RPMI7951 (cell line): ENCODE measurements at places on chromosomes 6 and 20.

DNA sequence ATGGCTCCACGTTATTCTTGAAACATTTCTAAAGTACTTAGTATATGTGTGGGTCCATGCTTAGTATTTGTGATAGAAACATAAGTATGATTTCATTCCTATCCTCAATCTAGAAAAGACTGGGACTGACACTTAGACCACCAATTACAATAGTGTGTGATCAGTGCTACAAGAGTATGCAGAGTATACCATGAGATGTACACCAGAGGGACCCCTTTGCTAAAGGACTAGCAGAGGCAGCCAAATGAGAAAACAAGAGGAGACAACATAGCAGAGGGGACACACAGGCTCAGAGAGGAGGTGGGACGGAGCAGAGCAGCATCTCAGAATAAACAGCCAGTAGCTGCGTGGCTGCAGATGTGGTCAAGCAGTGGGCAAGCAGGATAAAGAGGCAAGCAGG lies 21.0 kb downstream of the RMND1 start:
- DNase-seq = no peak

- peak; percentile 41 for DNase-seq
Observed at GRCh38 chr6:45757443-45758130, 258.1 kb downstream of the CLIC5 start.

GRCh38 chr6:46014511-46015118 lies 1.0 kb downstream of the CLIC5 start:
- no peak for DNase-seq

- no peak for DNase-seq
Observed at GRCh38 chr6:31351401-31352309, 5.3 kb downstream of the HLA-B start.

DNA sequence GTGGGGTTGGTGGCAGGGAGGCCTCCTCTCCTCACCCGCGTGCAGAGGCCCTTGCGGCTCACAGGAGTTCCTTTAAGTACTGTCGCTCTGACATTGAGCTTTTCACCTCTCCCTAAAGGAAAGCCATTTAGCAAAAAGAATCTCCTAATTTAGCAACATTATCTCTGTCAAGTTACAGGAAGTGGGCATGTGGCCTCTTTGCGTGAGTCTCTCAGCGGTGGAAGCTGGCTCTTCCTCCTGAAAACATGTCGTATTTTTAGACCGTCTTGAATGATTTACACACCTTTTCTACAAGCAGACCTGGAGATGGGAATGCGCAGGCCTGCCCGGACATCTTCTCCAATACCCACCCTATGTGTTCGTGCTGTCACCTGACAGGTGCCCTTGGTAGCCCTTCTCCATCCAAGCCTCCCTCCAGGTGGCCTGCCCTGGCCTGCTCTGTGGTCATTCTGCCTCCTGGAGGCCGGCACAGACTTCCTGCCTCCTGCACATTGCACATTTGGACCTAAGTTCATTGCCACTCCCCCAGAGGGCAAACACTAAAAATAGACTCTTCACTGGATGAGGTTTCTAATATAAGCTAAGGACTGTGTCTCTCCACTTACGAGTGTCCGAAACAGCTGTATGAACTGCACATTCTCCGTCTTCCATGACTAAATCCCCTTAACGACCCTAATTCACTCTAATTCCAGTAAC lies 18.5 kb upstream of the PHACTR3 start:
- DNase-seq = peak; percentile 19

DNA sequence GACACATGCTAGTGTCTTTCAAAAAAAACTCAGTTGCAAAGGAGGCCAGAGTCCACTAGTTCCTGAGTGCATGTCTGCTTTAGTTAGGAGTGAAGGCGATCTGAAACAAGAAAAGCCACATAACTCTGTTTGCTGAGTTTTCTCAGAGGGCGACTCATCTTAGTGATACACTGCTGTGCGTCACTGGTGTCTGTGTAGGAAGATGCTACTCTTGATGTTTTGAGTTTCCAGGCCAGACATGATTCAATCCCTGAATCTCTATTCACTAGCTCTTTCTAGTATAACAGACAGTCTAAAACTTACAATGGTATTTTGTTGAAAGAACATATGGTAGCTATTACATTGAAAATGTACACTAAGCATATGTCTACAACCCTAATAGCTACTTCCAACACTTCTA lies 60.9 kb downstream of the GFRAL start:
- no peak for DNase-seq

GRCh38 chr6:128135325-128135724 lies 234.5 kb upstream of the THEMIS start:
- no peak for DNase-seq

DNA sequence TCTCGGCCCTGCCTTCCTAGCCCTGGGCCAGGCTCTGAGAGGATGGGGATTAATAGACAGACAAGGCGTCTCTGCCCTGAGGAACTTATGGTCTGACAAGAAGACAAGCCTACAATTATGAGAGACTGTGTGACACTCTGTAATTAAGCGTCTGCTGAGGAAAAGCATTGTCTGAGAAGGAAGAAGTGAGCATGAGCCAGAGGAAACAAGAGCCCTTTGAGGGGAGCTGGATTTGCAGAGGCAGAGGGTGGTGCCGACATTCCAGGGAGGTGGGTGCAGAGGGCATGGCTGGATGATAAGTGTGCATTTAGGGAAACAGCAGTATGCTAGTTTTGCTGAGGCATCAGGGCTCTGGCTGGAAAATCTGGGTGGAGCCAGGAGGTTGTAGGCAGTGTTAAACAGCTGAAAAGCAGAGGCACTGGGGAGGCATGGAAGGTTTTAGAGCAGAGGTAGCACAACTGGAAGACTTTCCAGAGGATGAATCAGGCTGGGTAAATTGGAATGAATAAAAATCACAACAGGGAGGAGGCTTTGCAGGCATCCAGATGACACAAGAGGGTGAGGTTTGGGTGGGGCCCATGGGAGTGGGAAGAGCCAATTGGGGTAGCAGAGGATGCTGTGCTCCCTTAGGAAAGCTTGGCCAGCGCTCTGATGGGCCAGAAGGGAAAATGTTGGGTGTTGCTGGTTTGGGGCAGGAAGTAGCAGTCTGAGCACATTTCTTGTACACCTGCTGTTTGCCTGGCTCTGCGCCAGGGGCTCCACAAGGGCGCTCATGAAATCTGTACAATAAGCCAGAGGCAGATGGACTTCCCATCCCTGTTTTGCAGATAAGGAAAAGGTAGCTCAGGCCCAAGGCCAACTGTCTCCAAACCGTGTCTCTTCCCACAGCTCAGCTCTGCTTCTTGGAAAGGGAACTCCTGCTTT lies 74.0 kb upstream of the MYL9 start:
- DNase-seq = peak; percentile 63

DNA sequence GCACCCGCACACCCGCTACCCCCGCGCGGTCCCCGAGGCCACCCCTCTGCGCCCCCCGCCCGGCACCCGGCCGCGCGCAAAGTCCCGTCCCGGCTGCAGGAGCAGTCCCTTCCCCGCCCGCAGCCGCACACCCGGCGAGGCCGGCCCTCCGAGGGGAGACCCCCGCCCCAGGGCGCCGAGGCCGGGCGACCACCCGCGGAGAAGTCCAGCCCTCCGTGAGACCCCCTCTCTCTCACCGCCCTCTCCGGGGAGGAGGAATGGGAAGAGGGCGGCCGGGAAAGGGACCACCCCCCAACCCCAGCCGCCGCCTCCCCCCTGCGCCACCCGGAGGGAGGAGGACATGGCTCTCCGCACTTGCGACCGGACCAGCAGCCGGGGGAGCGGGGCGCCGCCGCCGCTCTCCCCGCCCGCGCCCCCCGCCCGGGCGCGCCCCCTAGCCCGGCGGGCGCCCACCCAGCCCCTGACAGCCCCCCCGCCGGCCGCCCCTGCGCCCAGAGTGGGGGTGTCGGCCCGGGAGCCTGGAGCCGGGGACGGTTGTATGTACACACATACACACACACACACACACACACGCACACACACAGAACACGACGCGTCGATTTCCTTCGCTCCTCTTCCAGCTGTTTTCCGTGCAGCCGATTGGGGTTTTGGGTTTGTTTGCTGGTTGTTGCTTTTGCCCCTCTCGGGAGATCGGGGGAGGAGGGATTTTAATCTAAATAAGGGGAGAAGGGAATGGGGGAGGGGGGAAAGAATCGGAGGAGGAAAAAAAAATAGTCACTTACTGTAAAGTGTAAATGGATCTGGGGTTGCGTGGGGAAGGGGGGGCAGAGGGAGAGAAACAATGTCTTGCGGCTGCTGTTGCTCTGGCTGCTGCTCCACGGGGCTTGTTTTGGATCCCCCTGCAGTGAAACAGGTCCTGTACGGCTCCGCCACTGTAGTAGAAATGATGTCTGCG lies at the start of gene ATXN1:
Gene ATXN1 (minus strand): TSS at position 945 of the 955 bp plus-strand sequence.
- peak; percentile 66 for DNase-seq

GRCh38 chr6:26411751-26412150 lies 9.7 kb downstream of the BTN3A1 start:
- no peak for DNase-seq

DNA sequence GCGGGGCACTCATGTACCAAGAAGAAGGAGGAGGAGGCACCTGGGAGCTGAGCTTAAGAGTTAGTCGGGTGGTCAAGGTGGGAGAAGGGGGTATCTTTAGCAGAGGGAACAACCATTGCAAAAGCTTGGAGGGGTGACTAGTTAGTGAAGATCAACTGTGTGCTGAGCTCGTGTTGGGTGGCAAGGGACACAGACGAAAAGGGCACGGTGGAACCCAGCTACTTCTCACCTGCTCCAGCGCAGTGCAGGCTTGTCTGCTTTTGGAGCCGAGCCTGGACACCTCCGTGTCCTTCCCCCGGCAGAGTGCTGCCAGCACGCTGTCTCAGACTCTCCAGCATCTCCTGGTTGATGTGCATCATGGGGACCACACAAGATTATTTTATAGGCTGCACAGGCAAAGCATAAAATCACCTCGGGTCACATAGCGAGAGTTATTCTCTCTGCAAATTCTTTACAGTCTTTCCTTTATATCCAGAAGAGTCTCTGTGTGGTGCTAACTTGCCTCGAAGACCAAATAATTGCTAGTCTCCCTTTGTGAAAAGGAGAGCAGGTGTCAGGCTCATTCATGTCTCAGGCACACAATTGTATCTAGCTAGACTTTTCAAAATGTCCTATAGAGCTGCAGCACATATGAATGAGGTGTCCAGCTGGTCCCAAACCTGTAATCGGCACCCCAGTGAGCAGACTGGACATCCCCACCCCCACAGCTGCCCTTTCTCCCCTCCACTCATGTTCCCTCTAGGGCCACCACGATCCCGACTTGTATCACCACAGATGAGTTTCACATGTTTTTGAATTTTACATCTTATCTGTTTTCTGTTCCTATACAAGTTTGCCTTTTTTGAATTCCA lies 123.4 kb downstream of the CEBPB start:
- no peak for DNase-seq

DNA sequence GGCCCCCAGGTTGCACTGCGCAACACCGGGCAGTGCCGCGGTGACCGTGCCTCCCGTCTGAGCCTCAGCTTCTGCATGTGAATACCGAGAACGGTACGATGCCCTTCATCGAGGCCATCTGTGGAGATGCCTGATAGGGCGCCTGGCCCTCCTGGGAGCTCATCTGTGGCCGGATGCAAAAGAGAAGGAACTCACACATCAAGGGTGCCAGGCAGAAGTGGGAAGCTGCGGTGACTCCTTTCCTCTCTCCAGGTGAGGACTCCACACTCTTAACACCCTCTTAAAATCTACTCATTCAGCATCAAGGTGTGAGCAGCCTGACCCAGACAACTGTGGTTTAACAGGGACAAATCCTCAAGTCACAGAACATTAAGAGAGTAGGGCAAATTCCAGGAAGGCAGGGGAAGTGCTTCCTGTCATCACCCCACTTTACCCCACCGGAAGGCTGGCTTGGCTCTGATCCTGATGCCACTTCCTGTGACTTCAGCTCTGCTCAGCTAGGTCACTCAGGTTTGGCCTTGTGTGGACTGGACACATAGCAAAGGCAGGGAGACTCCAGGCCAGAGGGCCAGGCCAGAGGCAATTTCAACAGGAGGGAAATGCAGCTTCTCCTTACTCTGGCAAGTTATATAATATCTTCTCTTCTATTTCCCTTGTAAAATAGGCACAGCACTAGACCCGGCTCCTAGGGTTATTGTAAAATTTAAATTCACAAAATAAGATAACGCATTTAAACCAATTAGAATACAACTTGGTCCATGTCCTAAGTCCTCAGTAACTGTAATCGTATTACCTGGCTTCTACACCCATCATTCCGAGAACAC lies 69.4 kb downstream of the CPNE5 start:
- DNase-seq = peak; percentile 77

GRCh38 chr6:150301846-150302519 lies 66.8 kb upstream of the IYD start:
- DNase-seq = peak; percentile 52

DNA sequence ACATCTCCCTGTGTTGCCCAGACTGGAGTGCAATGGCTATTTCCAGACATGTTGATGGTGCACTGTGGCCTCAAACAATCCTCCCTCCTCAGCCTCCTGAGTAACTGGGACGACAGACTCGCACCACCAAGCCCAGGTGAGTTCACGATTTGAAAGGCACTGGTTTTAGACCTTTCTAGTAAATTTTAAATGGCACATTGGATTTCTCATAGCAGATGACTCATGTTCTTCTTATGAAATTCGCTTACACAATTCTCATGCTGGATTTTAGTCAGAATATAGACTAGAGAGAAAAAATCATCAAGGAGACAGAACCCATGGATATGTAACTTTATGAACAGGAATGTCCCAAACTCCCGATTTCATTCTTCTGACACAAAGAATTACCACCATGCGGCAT lies 18.1 kb upstream of the PXDC1 start:
- no peak for DNase-seq

DNA sequence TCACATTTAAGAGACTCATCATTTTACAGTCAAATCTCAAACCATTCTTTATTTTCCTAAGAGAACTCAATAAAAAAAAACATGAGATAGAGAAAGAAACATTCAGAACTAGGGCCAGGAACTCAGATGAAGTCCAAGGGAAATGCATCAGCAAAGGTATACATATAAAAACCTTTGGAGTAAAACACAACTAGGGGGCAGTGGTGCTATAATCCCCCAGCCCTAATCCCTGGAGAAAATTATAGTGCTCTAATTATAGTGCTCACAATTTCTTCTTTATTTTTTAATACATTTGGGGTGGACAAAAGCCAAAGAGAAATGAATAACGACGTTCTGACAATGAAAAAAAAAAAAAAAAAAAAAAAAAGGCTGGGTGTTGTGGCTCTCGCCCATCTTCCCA lies 100.6 kb upstream of the EMILIN3 start:
- DNase-seq = no peak
